ENCODE measurements at places on chromosomes 7 and 10. TPM values are rescaled to one million over a fixed set of nuclear protein-coding genes. Genes with fewer than 3 reads are reported as not detected.
A peak's percentile ranks its signal among the peaks of the same experiment; 100 is the strongest.

The CALHM1 gene
- total RNA-seq = not detected

The RTKN2 gene
- total RNA-seq = 6.2 TPM

The NXPH1 gene
- not detected for total RNA-seq

The TDRD1 gene
- not detected for total RNA-seq

The KCNIP2 gene
- total RNA-seq = 1.2 TPM

The EVX1 gene
- total RNA-seq = not detected

DNA sequence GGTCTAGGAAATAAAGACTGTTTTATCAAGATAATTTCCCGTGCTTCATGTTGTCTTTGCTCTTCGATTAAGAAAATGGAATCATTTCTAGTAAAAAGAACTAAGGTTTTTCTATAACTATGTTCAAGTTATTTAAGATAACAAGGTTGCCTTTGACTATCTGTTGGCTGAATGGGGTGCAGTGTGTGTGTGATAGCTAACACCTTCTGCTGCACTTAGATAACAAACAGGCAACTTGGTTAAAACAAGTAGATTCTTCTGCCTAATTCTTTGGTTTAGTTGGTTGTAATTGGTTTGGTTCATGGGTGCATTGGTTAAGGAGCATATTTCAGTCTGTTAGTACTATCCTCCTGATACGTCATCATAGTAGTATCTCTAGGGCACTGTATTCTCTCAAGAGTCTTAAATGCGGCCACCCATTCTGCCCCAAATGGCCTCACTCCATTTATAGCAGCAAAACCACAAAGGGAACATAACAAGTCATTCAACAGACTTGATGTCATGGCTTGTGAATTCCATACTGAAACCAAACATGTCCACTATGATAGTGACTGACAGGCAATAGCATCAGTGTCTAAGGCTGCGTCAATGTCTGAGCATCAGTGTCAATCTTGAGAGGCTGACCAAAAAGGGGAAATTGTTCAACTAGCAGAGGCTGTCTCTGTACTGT, 55.7 kb downstream of the CCDC3 start:
- DNase-seq = no peak

DNA sequence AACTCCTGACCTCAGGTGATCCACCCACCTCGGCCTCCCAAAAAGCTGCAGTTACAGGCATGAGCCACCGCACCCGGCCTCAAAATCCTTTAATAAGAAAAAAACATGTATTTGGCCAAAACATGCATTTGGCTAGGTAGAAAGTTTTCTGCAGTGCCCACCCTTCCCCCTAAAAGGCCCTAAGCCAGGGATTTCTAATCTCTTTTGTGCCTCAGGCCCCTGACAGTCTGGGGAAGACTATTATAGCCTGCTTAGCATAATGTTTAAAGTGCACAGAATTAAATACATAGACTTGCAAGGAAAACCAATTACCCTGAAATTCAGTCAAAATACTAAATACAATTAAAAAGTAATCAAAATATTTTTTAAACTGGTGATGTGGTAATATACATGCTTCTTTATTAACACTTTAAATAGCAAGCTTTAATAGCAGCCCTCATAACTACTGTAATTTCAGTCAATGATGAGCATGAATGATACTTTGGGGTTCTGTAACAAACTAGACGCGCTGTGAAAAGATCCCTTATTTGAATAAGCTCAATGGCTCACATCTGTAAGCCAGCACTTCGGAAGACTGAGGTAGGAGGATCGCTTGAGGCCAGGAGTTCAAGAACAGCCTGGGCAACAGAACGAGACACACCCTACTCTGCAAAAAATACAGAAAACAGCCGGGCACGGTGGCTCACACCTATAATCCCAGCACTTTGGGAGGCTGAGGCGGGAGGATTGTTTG, 29.9 kb downstream of the SPDYE6 start:
- no peak for DNase-seq

DNA sequence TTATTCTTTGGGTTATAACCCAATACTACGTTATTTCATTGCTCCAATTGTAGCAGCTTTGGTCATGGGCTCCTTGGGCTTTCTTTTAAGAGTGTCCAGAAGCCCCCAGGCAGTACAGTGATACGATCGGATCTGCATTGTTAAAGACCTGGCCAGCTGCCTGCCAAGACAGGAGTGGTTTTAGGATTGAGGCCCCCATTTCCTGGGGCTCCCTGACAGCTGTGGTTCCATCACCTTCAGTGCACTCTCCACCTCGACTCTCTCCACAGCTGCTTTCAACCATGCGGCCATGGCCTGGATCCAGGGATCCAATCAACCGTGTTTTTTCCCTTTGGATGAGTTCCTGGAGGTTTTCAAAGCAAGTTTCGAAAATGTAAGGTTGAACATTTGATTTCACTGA, 123.4 kb upstream of the BTBD16 start:
- DNase-seq = no peak

DNA sequence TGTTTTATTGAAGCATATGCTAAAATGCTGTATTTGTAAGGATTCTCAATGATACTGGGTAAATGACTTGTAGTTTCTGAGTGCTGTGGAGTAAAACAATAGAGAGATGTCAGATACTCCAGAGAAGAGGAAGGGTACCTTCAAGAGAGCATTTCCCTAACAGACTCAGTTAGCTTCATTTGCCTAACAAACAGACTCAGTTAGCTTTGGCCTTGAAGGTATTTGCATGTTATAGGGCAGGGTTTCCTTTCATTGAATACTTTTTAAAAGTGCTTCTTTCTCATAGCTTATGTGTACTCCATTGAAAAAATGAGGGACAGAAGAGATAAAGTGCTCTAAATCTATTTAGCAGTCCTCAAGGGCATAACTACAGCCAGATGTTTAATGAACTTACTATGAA, 101.8 kb downstream of the CHN2 start:
- no peak for DNase-seq

GRCh38 chr7:27147199-27148030, at the start of gene HOXA6:
Gene HOXA6, minus strand, starts transcription at chr7:27147774. Its CDS starts 25 bp downstream, at chr7:27147749.
- no peak for DNase-seq

GRCh38 chr7:19113855-19114550, 3.4 kb downstream of the TWIST1 start:
- peak; percentile 11 for DNase-seq

DNA sequence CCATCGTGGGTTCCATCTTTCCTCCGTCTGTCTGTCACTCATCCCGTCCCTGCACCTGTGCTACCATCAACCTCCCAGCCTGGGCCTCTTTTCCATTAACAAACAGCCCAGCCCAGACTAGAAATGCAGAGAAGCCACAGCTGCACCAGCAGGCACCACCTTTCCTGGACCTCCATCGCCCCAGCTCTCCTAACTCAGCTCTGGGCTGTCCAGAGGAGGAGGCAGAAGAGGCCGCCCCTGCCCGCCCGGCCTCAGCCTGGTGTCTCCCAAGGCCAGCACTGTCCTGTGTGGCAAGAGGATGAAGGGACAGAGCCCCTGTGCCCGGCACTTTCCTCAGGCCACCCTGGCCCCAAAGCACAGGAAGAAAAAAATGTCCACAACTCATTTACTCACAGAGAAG, 225.6 kb downstream of the PTPRN2 start:
- no peak for DNase-seq

DNA sequence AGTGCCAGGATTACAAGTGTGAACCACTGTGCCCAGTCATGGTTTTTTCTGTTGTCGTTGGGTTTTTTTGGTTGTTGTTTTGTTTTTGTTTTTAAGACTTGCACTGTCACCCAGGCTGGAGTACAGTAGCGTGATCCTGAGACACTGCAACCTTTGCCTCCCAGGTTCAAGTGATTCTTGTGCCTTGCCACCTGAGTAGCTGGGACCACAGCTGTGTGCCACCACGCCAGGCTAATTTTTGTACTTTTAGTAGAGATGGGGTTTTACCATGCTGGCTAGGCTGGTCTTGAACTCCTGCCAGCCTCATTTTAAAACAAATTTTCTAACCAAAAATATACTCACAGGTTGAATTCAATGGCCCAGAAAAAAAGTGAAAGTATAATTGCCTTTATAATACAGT, 174.1 kb downstream of the AHR start:
- DNase-seq = no peak

GRCh38 chr10:61904733-61905725, 3.5 kb downstream of the ARID5B start:
- peak; percentile 81 for DNase-seq

- DNase-seq = no peak
Measured at GRCh38 chr10:13859979-13860654, 273.4 kb downstream of the PRPF18 start.
